ENCODE measurements at places on chromosomes 2 and 18.

GRCh38 chr2:148479398-148479797, 165.2 kb upstream of the EPC2 start:
- no peak for DNase-seq

DNA sequence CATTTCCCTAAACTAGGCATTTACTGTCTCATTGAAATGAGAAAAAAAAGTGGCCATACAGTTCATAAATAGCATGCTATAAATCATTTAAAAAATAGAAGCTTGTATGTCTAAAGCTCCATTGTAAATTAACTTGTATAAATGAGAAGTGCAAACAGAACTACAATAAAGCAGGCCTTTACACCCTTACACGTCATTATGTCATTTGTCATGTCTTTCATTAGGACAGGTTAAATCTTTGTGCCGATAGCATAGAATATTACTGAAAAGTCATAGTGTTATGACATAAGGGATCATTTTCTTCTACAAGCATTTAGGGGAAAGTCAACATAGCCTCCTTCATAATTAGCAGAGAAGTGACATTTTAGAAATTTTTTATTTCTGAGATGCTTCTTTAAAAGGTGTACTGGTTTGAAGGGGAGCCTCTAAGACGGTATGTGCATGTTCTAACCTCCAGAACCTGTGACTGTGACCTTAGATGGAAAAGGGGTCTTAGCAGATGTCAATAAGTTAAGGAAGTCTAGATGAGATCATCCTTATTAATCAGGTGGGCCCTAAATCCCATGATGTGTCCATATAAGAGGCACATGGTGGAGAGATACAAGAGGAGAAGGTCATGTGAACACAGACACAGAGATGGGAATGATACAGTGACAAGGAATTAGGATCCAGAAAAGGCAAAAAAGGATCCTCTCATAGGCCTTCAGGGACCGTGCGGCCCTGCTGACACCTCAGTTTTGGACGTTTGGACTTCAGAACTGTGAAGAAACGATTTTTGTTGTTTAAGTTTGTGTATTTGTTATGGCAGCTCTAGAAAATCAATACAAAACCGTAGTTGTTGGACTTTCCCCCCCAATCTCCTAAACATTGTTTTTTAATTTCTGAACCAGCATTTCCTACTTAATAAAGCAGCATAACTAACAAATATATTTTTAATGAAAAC, 863.7 kb downstream of the MBD2 start:
- DNase-seq: no peak

DNA sequence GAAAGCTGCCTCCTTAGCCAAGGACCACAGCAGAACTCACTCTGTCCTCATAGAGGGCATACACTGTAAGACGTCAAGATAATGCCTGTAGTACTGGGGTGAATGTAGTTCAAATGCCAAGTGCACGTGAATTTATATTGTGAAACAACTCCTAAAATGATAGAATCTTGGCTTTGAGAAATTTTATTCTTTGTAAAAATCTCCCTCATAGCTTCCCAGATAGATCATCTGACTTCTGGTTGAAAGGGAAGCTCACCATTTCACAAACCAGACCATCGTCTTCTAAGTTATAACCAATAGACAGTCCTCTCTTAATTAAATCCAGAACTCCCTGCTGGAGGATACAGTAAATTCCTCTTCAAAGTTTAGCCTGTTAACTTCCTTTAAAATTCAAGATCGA, 110.9 kb upstream of the MSTN start:
- DNase-seq: no peak

DNA sequence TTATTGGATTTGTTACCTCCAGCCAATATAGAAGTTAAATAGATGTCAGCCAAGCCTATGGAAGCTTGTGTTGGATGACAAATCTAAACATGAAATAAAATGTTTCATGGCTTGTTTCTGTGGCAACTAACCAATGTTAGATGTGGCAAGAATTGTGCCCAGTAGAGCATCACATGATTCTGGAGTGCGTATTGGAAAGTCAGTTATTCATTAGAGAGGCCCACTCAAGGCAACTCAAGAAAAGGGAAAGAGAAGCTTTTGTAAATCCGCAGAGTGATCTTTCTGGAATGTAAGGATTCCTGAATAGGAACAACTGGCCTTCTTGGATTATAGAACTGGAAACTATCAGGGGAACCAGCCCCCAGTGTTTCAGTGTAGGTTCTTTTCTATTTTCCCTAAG, 162.9 kb downstream of the TMEM247 start:
- no peak for DNase-seq

DNA sequence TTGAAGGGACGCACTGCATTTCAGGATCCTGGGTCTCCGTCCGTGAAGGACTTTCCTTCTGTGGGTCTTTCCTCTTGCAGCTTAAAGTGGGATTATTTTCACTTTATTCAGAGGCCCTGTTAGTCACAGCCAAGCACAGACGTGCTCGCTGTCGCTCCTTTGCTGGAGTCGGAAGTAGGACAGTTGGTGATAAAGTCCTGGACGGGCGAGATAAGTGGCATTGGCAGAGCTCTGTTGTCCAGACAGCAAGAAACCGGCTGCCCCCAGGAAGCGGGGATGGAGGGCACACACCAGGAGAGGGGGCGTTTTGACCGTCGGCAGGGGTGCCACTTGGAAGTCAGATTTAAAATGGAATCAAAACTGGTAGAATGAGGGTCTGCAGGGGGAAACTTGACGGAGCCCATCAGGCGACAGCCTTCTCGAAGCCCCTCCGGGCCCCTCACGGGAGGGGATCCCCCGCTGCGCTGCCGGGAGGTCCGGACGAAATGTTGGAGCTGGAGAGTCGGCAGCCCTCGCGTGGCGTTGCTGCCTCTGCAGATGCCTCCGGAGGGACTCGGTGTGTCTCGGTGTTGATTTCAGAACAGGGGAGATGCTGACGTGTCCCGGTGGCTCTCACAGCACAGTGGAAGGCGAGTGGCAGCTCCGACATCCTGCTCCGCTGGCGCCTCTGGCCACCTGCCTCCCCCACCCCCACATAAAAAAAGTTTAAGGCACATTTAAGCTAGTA, 124.2 kb downstream of the NFATC1 start:
- no peak for DNase-seq

- no peak for DNase-seq
These were observed 234.4 kb downstream of the NDUFA10 start for GRCh38 chr2:239790721-239791120.

GRCh38 chr18:79940814-79941472, 10.5 kb downstream of the SLC66A2 start:
- DNase-seq: no peak

- DNase-seq: no peak
These were observed 170.5 kb upstream of the DOK6 start for GRCh38 chr18:69230204-69230603.

DNA sequence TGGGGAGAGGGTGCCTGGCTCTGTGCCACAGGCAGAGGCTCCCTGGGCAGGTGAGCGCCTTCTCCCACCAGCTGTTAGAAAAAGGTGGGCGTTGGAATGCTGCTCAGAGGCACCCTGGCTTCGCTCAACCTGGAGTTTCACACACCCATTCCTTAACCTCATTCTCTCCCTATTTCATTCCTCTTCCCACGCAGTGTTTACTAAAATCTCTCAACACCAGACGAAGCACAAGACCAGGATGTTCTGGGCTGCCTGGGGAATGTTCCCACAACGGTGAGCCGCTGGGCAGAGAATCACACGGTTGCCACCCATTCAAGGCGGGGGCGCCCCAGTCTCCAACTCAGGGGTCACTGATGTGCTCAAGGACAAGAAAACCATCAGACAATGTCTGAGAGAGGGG, 64.5 kb downstream of the TGFA start:
- no peak for DNase-seq

DNA sequence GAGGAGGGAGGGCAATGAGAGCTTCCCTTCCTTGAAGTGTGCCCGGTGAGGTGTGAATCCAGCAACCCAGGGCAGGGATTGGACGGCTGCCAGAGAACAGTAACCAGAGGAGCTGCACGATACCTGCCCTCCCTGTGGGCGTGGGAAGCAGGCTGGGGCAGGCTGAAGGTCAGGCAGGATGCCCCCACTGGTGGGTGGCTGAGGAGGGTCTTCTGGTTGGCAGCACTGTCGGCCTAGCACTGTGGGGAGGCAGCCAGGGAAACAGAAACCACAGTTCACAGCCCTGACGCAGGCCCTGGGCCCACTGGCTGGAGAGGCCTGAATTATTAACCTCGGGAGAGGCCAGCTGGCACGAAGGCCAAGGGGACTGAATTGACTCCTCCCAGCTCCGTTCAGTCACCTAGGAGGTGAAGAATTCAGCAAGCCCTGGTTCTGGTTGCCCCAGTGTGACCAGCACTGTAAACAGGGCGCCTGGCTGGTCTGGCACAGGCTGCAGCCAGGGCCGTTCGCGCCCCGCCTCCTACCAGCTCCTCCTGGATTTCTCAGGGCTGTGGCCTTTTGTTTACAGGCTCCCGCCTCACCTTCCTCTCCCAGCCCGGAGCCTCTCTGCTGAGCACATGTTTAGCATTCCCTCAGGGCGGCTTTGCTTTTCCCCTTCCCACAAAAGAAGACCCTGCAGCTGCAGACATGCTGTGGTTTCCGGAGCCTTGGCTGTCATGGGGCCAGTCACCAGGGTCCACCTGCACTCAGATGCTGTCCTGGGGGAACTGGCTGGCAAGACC, 97.8 kb downstream of the B3GNT2 start:
- DNase-seq: no peak

DNA sequence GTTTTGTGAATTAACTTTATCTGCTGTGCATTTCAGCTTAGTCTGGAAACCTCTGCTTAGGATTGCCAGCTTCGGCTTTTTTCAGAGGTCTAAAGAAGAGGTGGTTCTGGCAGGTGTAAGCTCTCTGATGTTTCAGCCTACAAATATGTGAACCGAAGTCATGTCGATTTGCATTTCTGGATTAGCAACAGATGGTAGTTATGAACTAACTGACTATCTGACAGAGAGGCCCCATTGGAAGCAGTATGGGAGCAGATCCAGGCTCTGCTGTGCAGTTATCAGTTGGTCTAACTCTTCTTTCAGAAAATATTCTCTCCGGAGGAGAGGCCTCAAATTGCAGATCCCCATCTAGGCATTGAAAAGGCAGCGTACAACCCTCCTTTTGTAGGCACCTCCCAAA, 32.7 kb upstream of the SPRED2 start:
- DNase-seq: no peak

- no peak for DNase-seq
These were observed 8.6 kb downstream of the SH3YL1 start for GRCh38 chr2:255195-255594.

DNA sequence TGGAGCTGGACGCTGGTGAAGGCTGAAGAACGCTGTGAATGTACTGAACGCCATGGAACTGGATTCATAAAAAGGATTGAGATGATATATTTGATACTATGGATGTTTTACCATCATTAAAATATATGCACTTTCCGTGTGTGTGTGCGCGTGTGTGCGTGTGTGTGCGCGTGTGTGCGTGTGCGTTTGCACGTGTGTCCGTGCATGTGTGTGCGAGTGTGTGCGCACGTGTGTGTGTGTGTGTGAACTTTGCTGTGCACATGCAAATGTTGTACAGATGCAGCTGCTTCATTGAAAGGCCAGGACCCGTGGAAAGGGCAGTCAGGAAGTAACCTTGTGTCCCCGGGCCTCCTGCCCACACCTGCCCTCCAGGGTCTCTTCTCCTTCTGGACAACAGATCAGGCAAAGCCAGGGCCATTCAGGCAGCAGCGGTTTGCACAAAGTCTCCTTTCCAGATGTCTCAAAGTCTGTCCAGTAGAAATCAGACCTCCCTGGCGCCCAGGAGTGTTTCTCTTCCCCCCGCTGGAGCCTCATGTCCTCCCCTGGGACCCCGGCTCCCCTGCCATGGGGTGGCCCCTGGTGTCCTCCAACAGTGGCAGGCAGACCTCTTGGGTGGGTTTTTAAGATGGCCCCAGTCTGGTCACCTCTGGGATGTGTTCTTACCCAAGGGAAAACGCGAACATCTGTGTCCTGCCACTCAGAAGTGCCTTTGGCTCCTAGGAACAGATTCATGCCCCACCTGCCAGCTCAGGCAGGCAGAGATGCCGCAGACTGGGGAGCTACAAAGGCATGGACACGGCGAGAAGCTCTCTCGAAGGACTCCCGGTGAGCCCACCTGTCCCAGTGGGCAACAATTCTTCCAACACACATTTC, 86.1 kb upstream of the GPC1 start:
- DNase-seq: no peak

GRCh38 chr18:33231474-33232317, 208.8 kb downstream of the CCDC178 start:
- DNase-seq: no peak

DNA sequence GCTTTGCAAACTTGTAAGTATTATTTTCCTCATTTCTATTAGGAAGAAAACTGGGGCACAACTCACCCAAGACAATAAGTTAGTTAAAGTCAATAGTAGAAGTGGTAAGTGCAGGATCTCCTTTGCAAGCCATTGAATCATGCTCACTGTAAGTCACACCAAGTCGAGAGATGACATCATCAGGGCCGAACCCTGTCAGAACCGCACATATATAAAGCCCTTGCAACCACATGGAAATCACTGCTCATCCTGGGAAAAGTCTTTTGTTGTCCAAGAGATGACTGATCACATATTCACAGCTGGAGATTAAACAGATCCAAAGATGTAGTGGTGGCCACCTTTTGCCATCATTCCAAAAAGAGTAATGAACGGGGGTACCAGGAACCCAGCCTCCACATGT, 484.8 kb upstream of the ID2 start:
- no peak for DNase-seq

DNA sequence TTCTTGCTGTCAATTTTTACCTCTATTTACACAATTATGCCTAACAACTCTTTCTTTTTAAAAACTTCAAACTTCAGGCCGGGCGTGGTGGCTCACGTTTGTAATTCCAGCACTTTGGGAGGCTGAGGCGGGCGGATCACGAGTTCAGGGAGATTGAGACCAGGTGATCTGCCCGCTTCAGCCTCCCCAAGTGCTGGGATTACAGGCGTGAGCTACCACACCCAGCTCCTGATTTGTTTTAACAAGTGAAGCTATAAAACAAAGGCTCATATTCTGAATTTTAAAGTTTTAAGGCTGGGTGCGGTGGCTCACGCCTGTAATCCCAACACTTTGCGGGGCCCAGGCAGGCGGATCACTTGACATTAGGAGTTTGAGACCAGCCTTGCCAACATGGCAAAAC, 15.5 kb downstream of the PTPN2 start:
- DNase-seq: no peak

GRCh38 chr18:9898792-9899549, 13.2 kb downstream of the TXNDC2 start:
- DNase-seq: no peak

DNA sequence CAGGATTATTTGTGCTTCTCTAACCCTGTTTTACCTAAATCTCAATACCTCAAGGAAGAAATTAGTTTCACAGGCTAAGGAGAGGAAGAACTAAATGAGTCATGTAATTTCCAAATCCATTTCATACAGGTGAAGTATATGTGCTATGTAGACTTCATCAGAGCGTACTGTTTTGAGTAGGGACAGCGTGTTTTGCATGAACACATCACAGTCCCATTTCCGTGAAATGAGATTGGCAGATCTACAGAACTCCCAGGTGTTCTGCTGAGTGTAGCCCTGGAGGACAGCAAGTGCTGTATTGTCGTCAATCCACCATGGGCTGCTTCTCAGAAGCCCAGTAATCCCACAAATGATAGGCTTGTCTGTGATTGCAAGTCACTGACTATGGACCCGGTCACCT, 97.7 kb downstream of the XRCC5 start:
- DNase-seq: no peak

GRCh38 chr2:215391531-215391930, 44.3 kb downstream of the FN1 start:
- DNase-seq: no peak

All from GOT3 (cell line).